ENCODE measurements at places on chromosomes 1 and 21.
A peak's percentile ranks its signal among the peaks of the same experiment; 100 is the strongest.

- no peak for DNase-seq
These were observed 20.6 kb upstream of the FCGR2A start for GRCh38 chr1:161484613-161485012.

GRCh38 chr1:229254910-229255541 lies 15.9 kb upstream of the RAB4A start:
- DNase-seq: peak; percentile 56

DNA sequence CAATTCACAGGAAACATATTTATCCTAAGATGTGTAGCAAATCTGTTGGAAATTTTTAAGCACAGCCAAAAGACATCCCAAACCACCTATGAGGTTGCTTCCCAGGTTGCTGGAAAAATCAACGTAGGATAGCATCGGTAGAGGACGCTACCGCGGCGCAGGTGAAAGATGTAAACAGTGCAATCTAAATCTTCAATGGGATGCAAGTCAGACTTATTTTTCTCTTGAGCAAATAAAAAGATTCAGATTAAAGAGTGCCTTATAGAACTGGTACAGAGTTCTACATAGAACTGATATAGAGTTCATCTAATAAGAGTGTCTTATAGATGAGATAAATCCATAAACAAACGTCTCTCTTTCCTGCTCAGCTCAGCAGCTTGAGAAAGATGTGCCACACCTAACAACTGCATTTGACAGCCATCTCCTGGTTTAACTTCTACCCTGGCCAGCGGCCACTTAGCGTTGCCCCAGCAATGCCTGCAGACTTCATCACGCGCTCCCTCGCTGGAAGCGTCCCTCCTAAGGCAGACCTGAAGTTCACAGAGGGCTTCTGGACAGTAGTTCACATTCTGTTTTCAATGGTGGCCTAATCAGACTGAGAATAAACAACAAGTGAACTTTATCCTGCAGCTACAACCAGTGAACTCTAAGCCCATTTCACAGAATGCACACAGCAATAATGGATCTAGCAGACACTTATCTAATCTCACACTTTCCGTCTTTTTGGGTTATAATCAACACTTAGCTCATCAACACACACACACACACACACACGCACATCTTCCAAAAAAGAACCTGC lies 164.5 kb downstream of the TOMM20 start:
- DNase-seq: no peak

DNA sequence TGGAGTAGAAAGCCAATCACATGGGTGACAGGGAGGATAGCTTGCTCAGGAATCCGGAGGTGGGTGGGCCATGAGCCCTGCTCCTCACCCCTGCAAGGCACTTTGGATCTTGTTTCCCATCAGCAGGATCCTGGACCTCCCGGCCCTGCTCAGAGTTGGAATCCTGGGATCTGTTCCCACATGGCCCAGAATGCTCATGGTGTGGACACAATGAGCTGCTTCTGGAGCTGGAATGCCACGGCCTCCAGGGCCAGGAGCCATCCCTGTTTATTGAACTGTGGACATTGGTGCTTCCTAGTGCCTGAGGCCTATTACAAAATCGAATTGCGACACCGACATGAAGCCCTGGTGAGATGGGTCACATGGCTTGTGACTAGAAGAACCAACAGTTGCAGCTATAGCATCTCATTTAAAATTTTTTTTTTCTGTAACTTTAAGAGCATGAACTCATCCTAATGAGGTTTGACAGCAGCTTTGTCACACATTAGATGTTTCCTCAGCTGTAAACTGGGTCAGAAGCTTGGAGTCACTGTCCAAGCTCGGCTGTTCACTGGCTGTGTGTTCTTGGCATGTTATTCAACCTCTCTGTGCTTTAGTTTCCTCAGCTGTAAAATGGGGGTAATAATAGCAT lies 40.4 kb upstream of the GOLT1A start:
- peak; percentile 34 for DNase-seq

DNA sequence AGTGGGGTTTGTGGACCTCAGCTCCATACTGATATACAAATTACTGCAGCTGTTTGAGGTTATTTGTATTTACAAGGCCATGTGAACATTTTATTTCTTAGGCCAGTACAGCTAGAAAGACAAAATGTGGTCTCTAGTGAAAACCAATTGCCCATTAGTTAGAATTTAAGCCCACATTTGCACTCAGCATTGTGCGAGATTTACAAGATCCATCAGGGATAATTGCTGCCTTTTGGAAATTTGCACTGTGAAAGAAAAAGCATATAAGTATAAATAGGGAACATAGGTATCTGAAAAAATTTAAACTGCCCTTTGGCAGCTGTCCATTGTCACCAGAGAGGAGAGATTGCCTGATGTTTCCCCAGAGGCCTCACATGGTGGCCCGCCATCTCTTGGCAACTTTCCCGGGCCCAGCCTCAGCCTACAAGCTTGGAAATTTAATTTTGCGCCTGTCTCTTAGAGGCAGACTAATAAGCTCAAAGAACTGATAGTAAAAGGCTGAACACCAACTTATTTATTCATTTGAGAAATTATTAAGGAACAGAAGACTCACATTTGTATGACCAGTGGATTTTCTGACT lies 120.7 kb downstream of the MAP3K21 start:
- DNase-seq: no peak

GRCh38 chr1:223176437-223176836 lies 33.4 kb upstream of the TLR5 start:
- no peak for DNase-seq

- DNase-seq: no peak
These were observed 110.7 kb downstream of the SLC25A24 start for GRCh38 chr1:108089477-108089876.

DNA sequence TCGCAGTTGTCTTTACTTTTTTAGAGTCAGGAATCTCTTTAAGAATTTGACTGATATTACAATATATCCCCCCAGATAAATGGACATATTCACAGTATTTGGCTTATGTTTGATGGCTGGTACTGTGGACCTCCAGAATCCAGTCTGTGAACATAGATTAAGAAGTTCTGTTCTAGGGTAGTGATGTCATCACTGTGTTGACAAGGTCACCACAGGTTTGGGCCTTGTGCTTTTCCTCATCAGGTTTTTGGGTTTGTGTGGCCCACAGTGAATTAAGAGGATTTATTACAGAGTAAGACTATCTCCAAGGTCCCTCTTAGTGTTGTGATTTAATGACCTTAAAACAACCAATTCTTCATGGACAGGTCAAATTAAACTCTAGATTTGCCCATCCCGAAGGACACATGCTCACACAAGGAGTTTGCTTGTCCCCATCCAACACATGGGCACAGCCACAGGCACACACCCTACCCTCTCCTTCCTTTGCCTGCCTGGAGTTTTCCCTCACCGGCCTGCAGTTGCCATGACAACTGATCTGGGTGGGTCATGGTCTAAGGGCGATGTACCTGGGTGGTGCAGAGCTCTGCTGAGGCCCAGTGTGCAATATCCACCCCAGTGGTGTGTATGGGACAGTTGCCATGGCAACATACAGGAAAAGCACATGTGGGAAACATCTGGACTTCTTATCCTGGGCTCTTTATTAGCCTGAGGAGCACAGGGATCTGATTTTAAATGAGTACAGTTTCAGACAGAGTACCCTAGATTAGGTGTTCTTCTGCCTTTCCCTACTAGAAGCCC lies 98.6 kb downstream of the NAV1 start:
- DNase-seq: no peak

DNA sequence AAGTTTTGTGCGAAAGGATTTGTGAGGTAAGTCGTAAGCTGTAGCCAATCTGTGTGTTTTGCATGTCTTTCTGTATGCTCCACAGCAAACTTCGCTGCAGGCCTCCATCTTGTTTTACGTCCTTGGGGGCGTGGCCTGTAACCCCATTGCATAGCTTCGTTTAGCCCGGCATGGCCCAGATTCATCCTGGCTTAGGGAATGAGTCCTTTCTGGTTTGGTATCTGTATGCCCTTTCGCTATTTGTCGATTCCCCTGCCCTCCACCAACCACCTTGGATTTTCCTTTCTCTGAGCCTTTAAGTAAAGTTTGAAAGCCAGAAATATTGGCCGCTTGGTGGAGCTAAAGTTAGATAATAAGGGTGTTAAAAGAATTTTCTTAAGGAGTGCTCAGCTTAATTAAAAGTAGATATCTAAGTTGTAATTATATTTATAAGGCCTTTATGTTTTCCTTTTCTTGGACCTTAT lies 1.1 kb downstream of the THEM4 start:
- no peak for DNase-seq

DNA sequence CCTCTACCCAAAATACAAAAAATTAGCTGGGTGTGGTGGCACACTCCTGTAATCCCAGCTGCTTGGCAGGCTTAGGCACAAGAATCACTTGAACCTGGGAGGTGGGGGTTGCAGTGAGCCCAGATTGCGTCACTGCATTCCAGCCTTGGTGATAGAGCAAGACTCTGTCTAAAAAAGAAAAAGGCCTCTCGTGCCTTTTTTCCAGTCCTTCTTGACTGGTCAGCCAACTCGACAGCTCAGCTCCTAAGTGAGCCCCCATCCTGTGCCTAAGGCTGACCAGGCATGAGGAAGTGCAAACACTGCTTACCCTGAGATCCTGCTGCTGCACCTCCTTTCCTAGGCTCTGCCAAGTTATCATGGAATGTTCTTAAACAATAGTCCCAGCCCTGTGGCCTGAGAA lies 10.1 kb upstream of the PROK1 start:
- DNase-seq: no peak

DNA sequence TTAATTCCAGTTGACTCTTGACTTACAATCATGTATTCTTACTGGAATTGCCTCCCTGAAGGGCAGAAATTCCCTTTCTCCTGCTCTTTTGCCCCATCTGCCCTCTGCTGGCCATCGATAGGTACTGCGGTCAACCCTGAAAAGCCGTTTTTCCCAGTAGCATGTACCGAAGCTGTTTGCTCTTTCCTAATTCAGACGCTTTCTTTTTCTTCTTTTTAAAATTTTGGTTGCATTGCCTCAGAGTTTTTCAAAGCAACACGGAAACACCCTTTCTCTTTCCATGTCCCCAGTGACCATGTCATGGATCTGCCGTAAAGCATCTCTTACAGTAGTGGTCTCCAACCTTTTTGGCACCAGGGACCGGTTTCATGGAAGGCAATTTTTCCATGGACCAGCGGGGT lies 164.2 kb upstream of the C1orf21 start:
- peak; percentile 36 for DNase-seq

GRCh38 chr1:111082421-111083203 lies 57.3 kb downstream of the DRAM2 start:
- no peak for DNase-seq

GRCh38 chr1:23527900-23528249 lies 3.2 kb downstream of the E2F2 start:
- no peak for DNase-seq

GRCh38 chr1:23627069-23627735 lies 64.4 kb upstream of the RPL11 start:
- peak; percentile 38 for DNase-seq

GRCh38 chr1:244680667-244681066 lies 27.7 kb downstream of the DESI2 start:
- no peak for DNase-seq

GRCh38 chr1:83781667-83782066 lies 217.3 kb downstream of the TTLL7 start:
- DNase-seq: no peak

GRCh38 chr1:110136911-110137310 lies 13.4 kb upstream of the SLC6A17 start:
- peak; percentile 19 for DNase-seq

GRCh38 chr21:41501919-41502318 lies 6.0 kb downstream of the TMPRSS2 start:
- no peak for DNase-seq

GRCh38 chr1:34928699-34929496 lies 552 bp downstream of the DLGAP3 start:
- DNase-seq: no peak

DNA sequence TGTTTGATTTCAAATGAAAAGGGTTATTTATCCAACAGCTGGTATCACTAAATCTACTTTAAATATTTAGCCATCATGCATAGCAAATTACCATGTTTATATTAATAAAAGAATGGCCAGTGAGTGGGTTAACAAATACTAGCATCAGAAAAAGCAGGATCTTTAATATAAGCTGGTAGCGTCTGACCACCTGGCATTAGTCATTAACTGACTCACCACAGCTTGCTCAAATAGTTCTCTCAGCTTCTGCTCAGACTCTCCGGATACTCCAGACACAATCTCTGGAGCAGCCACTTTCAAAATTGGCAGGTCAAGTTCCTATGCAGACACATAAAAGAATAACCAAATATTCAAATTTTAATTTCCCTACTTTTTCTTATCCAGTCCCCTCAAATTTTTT lies 29.6 kb downstream of the NVL start:
- no peak for DNase-seq

- DNase-seq: no peak
These were observed 797 bp downstream of the WDR47 start for GRCh38 chr1:109040989-109041620.

GRCh38 chr1:109490029-109490933 lies 3.6 kb upstream of the CYB561D1 start:
- peak; percentile 71 for DNase-seq

- DNase-seq: peak; percentile 60
These were observed 17.2 kb upstream of the SLAMF6 start for GRCh38 chr1:160539990-160540858.

GRCh38 chr1:35725596-35725995 lies 6.9 kb upstream of the C1orf216 start:
- no peak for DNase-seq

- DNase-seq: no peak
These were observed 1.2 kb upstream of the PGBD5 start for GRCh38 chr1:230427094-230427876.

DNA sequence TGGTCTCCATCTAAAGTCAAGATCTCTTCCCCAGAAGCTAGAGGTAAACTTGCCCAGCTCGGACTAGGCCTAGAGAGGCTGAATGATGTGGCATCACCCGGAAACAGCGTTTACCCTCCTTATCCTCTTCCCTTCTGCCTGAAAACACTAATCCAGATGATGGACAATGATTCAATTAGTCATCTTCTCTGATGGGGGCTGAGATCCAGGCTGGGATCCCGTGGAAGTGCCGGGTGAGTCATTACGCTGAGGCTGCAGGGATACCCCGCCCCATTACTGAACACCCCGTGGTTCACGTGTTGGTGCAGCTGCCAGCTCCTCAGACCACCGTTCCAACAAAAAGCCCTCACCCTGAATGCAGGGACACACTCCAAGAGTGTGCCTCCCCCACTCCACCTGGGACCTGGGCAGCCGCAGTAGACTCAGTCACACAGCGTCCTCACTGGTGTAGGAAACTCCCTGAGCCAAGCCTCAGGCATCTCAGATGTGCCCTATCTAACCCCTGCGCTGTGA lies 2.0 kb downstream of the S100A6 start:
- peak; percentile 22 for DNase-seq

GRCh38 chr21:42598159-42598735 lies 55.2 kb upstream of the PDE9A start:
- DNase-seq: no peak

GRCh38 chr1:17244821-17245740 lies 3.8 kb upstream of the PADI3 start:
- no peak for DNase-seq

- DNase-seq: no peak
These were observed at the start of gene FCER1A for GRCh38 chr1:159302095-159302494. TSS of gene FCER1A (plus strand) at chr1:159302336. CDS start at chr1:159302365, 29 bp downstream.

DNA sequence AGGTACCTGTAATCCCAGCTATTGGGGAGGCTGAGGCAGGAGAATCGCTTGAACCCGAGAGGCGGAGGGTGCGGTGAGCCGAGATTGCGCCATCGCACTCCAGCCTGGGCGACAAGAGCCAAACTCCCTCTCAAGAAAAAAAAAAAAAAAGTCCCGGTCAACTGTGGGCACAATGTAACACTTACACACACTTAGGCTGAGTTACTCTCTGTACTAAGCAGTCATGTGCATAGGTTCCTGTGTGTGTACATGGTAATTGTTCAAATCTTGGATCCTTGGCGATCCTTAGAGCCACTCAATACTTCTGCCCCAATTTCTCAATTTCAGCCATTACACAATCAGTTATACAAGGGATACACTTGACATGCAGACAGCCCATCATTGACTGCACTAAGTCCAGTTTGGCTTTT lies 11.6 kb downstream of the SDCCAG8 start:
- DNase-seq: no peak
